HFFc6 (cell line): ENCODE measurements at places on chromosomes 1 and 21. TPM values are rescaled to one million over a fixed set of nuclear protein-coding genes. Genes with fewer than 3 reads are reported as not detected.

BCAS2 gene
- 37.1 to 46.8 TPM (median 41.5 TPM) in 3 replicates for total RNA-seq

CLDN17 gene
- not detected in 3 replicates for total RNA-seq

HTR6 gene
- not detected in 3 replicates for total RNA-seq

DIO1 gene
- total RNA-seq: not detected in 2 replicates

OR14K1 gene
- total RNA-seq: not detected in 3 replicates

BATF3 gene
- total RNA-seq: 0.86 and 1.3 TPM in 2 replicates

LRRC7 gene
- total RNA-seq: 0.15 to 0.19 TPM (median 0.18 TPM) in 3 replicates

- DNase-seq: no peak
Observed at GRCh38 chr21:33985117-33986050, 69.8 kb upstream of the ATP5PO start.

- DNase-seq: no peak
Observed at GRCh38 chr1:80520949-80521348, 1279.8 kb upstream of the ADGRL2 start.

- peak; percentile 17 for DNase-seq
Observed at GRCh38 chr1:94621395-94621794, 79.8 kb upstream of the F3 start.

- DNase-seq: no peak
Observed at GRCh38 chr1:8915446-8915845, 30.2 kb upstream of the CA6 start.

GRCh38 chr1:97983126-97983525 is 62.3 kb upstream of the DPYD start:
- no peak for DNase-seq
